Lung (tissue), 17 donors: ENCODE measurements at places on chromosomes 3 and 15. TPM values are rescaled to one million over a fixed set of nuclear protein-coding genes. Genes with fewer than 3 reads are reported as not detected.

RAP2B gene
- 7.4 TPM for polyA plus RNA-seq

- no peaks in the 10 kb centered on the region for H3K27me3 ChIP-seq
- no peak for DNase-seq
- no peaks in the 10 kb centered on the region for H3K4me1 ChIP-seq
- H3K27ac ChIP-seq, result no peak overlapping the region
These were observed 53.5 kb upstream of the CCDC54 start for GRCh38 chr3:107323723-107324122.

- peak; percentile 77 for DNase-seq
- no peaks in the 10 kb centered on the region for H3K27me3 ChIP-seq
- no peaks in the 10 kb centered on the region for H3K4me1 ChIP-seq
These were observed 6.3 kb upstream of the NCBP2 start for GRCh38 chr3:196948442-196949284.

DNA sequence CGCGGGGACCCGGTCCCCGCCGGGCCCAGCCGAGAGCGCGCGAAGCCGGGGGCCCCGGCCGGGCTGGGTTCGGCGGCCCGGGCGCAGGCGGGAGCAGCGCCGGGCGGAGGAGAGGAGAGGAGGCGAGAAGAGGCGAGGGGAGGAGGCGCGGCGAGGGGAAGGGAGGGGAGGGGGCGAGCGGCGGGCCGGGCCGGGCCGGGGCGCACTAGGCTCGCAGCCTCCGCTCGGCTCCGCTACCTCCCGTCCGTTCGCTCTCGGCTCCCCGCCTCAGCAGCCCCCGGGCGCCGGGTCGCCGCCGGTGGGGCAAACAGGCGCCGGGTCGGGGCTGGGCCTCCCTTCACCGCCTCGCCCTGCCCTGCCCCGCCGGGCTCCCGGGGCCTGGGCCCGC lies 351 bp downstream of the INSYN1 start:
- H3K4me1 ChIP-seq, result peaks cover 3% of the 10 kb centered on the region
- H3K27ac ChIP-seq, result peak overlapping the region; percentile 57
- H3K27me3 ChIP-seq, result peaks cover 10% of the 10 kb centered on the region
- peak overlapping the region; percentile 33 for H3K4me3 ChIP-seq
- DNase-seq, result peak; percentile 61

THAP10 gene
- polyA plus RNA-seq, result 1.2 TPM

GRCh38 chr3:88142094-88142624 lies 7.6 kb upstream of the C3orf38 start:
- no peak overlapping the region for H3K27ac ChIP-seq
- H3K4me3 ChIP-seq, result no peak overlapping the region
- no peak for DNase-seq
- H3K4me1 ChIP-seq, result no peaks in the 10 kb centered on the region
- peaks cover 19% of the 10 kb centered on the region for H3K36me3 ChIP-seq

- DNase-seq, result no peak
- H3K27me3 ChIP-seq, result no peaks in the 10 kb centered on the region
- H3K36me3 ChIP-seq, result no peaks in the 10 kb centered on the region
- no peak overlapping the region for H3K4me3 ChIP-seq
- no peak overlapping the region for H3K27ac ChIP-seq
- no peaks in the 10 kb centered on the region for H3K4me1 ChIP-seq
These were observed 68.2 kb downstream of the EFCAB12 start for GRCh38 chr3:129360171-129360611.

GRCh38 chr3:5757213-5757804 lies 569.8 kb downstream of the EDEM1 start:
- no peaks in the 10 kb centered on the region for H3K36me3 ChIP-seq
- no peak overlapping the region for H3K4me3 ChIP-seq
- H3K27me3 ChIP-seq, result no peaks in the 10 kb centered on the region
- no peak overlapping the region for H3K27ac ChIP-seq
- no peak for DNase-seq
- peaks cover 6% of the 10 kb centered on the region for H3K4me1 ChIP-seq

SERPINI2 gene
- polyA plus RNA-seq, result 2.4 TPM

- H3K36me3 ChIP-seq, result peaks cover 24% of the 10 kb centered on the region
- H3K4me3 ChIP-seq, result no peak overlapping the region
- no peaks in the 10 kb centered on the region for H3K27me3 ChIP-seq
- DNase-seq, result no peak
- H3K27ac ChIP-seq, result no peak overlapping the region
- H3K4me1 ChIP-seq, result peaks cover 5% of the 10 kb centered on the region
These were observed 1.5 kb downstream of the NICN1 start for GRCh38 chr3:49427586-49427985.

DNA sequence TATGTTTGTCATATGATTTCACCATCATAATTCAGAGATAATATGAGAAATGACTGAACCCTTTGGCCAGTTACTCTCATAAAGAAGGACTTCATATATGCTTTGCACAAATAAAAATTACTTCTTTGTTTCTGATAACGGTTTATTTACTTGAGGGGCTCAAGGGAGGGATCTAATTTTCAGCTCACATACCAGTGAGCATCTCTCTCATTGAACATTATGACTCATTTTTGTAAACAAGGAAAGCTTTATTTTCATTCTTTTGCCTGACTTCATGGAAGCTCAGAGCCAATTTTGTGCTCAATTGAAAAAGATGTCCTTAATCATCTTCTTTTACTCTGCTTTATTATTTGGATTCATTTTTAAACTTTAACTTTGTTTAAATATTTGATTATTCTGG lies 5.8 kb downstream of the NLGN1 start:
- H3K36me3 ChIP-seq, result no peaks in the 10 kb centered on the region
- no peak for DNase-seq
- H3K4me3 ChIP-seq, result no peak overlapping the region

STAC gene
- 1.3 TPM for polyA plus RNA-seq

DNA sequence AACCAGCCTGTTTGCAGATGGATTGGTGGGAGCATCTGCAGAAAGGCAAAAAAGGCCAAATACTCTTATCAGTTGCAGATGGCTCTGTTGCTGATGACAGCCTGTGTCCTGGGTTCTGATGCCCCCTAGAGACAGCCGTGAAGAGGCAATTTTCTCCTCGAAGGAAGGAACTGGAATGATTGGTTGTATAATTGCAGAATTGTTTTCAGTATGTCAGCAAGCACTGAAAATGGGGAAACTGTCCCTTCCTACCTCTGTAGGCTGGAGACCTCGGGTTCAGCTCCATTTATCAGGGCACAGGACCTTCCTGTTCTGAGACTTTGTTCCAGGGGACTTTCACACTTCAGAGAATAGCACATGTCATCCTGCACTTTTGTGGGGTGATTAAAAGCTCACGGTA lies 103.0 kb downstream of the PGPEP1L start:
- peaks cover 10% of the 10 kb centered on the region for H3K4me1 ChIP-seq
- H3K36me3 ChIP-seq, result peaks cover 8% of the 10 kb centered on the region
- DNase-seq, result peak; percentile 71
- no peaks in the 10 kb centered on the region for H3K27me3 ChIP-seq
- no peak overlapping the region for H3K4me3 ChIP-seq
- H3K27ac ChIP-seq, result no peak overlapping the region

DNA sequence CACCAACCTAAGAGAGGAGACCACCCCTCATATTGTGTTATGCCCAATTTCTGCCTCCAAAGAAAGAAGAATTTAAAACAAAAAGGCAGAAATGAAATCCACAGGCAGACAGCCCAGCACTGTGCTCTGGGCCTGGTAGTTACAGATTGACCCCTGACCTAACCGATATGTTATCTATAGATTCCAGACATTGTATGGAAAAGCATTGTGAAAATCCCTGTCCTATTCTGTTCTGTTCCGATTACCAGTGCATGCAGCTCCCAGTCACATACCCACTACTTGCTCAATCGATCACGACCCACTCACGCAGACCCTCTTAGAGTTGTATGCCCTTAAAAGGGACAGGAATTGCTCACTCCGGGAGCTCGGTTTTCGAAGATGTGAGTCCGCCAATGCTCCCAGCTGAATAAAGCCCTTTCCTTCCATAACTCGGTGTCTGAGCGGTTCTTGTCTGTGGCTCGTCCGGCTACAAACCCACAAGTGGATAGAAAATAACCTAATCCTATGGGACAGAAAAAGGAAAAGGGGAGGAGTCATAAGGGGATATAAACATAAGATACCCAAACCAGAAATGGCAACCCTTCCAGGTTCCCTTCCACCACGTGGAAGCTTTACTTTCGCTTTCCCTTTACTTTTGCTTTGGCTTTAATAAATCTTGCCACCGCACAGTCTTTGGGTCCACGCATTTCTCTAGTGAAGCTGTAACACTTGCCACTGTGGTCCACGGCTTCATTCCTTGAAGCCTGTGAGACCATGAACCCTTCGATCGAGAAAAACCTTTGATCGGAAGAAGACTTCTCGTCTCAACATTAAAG lies 1.7 kb upstream of the CFAP91 start:
- peaks cover 15% of the 10 kb centered on the region for H3K4me1 ChIP-seq
- DNase-seq, result no peak
- no peak overlapping the region for H3K27ac ChIP-seq
- H3K4me3 ChIP-seq, result no peak overlapping the region
- H3K27me3 ChIP-seq, result no peaks in the 10 kb centered on the region

GRCh38 chr3:15384510-15385237 lies 42.7 kb downstream of the METTL6 start:
- no peak overlapping the region for H3K4me3 ChIP-seq
- H3K4me1 ChIP-seq, result no peaks in the 10 kb centered on the region
- no peaks in the 10 kb centered on the region for H3K27me3 ChIP-seq
- no peak for DNase-seq
- no peaks in the 10 kb centered on the region for H3K36me3 ChIP-seq

DNA sequence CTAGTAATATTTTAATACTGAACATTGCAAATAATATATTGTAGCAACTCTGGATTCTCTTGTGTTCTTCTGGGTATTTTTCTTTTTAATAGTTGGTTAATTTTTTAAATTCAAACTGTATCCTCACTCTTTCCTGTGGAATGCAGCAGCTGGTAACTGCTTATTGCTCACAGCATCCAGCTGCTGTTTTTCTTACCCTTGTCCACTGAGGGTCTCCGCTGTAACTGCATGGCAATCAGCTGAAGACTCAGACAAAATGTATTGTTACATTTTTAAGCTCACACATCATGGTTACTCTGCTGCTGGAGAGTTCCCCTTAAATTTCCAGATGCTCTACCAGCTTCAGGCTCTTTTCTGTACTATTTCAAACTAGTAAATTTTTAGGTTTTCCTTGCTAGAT lies 227.6 kb downstream of the MBNL1 start:
- H3K27ac ChIP-seq, result no peak overlapping the region
- H3K4me1 ChIP-seq, result no peaks in the 10 kb centered on the region
- H3K36me3 ChIP-seq, result no peaks in the 10 kb centered on the region
- H3K4me3 ChIP-seq, result no peak overlapping the region
- no peaks in the 10 kb centered on the region for H3K27me3 ChIP-seq

- no peak for DNase-seq
- H3K4me1 ChIP-seq, result peaks cover 5% of the 10 kb centered on the region
- no peak overlapping the region for H3K27ac ChIP-seq
- H3K27me3 ChIP-seq, result no peaks in the 10 kb centered on the region
- no peak overlapping the region for H3K4me3 ChIP-seq
These were observed 7.4 kb upstream of the RARRES1 start for GRCh38 chr3:158739661-158740060.

DNA sequence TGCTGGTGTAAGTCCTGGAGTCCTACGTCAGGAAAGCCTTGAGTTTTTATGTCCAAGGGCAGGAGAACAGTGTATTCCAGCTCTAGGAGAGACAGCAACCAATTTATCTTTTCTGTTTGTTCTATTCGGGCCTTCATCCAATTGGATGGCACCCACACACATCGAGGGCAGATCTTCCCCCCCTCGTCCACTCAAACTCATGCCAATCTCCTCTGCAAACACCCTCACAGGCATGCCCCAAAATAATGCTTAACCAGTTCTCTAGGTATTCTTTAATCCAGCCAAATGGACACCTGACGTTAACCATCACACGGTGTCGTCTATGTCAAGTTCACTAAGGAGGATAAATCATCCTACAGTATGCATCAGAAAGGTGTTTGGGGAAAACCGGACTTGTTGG lies 102.5 kb upstream of the TRPM1 start:
- no peaks in the 10 kb centered on the region for H3K36me3 ChIP-seq
- no peaks in the 10 kb centered on the region for H3K27me3 ChIP-seq
- H3K4me1 ChIP-seq, result no peaks in the 10 kb centered on the region

DNAH12 gene
- 8.0 TPM for polyA plus RNA-seq
